ENCODE measurements at places on chromosomes 2 and 18.

DNA sequence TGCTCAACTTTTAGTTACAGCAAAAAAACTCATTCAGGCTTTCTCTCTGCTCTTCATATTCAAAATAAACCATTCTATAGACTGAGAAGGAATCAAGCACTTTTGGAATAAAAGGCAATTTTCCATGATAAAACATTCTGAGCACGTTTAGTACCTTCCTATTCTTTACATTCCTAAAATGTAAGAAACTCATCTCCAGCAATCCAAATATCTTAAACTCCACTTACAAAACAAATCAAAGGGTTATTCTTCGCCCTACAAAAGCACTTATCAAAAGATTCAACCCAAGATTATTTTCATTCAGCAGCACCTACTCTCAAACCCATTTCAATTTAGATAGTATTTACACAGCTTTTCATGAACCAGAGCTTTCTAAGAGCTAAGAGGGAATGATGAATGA is 2.9 kb upstream of the LGALSL start:
- no peak for DNase-seq

GRCh38 chr18:1488957-1489356 is 584.3 kb downstream of the ADCYAP1 start:
- no peak for DNase-seq

GRCh38 chr2:222864296-222864695 is 3.5 kb downstream of the ACSL3 start:
- no peak for DNase-seq

DNA sequence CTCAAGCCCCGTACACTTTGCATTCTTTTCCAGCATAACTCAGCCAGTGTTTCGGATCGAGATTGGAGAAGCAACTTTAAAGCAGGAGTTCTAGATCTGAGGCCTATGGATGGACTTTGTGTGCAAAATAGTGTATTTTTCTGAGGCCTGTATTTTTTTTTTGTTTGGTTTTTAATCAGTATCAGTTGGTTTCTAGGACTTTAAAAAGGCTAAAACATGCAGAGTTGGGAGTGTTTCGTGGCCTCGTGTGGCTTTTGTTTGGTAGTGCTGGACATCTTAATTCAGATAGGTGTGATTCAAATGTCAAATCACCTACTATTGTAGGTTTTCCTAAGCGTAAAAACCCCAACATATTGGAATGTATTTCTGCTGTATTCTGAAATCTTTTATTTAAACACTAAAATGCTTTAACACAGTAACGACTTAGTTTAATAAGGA is 282 bp upstream of the PUS10 start:
- no peak for DNase-seq

GRCh38 chr2:202408546-202409140 is 32.5 kb downstream of the BMPR2 start:
- DNase-seq, result no peak

DNA sequence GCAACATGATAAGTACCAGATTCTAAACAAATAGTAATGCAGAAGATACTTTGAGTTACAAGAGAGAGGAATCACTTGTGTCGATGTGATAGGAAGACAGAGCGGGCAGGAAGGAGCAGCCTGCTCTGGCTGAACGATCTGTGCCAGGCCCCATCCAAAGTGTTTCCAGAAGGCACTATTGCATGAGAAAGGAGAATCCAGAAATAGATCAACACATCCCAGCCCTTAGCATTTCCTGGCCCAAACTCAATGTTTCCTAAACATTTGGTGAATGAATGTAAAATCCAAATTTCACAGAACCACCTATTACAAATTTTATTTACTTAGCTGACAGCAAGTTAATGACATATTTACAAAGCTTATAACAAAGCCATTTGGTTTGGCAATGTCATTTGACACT is 257.2 kb downstream of the TXNL1 start:
- DNase-seq, result no peak

DNA sequence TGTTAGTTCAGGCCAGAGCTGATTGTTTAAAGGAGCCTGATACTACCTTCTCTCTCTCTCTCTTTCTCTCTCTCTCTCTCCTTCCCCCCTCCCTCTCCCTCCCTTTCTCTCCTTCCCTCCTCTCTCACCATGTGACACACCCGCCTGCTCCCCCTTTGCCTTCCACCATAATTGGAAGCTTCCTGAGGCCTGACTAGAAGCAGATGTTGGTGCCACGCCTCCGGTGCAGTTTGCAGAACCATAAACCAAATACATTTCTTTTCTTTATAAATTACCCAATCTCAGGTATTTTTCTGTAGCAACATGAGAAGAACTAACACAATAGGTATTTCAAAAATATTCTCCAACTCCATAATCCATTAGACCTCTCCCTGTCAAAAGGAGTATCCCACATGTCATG is 62.4 kb downstream of the ANKRD62 start:
- no peak for DNase-seq

DNA sequence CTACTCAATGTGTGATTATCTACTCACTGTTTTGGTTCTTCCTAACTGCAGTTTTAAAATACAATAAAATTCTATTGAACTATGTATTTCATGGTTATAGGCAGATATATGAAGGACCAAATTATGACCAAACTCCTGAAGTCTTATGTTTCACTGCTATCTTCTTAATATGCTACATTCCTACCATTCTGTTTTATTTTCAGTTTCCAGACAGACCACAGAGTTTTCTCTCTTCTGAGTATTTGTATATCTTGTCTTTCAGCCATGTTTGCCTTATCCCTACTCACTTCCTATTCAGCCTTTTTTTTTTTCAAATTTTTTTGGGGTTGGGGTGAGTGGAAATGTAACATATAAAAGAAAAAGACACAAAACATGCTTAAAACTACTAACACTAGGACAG is 6.3 kb downstream of the RFTN2 start:
- DNase-seq, result no peak
